ENCODE measurements at places on chromosomes 11 and 22.

DNA sequence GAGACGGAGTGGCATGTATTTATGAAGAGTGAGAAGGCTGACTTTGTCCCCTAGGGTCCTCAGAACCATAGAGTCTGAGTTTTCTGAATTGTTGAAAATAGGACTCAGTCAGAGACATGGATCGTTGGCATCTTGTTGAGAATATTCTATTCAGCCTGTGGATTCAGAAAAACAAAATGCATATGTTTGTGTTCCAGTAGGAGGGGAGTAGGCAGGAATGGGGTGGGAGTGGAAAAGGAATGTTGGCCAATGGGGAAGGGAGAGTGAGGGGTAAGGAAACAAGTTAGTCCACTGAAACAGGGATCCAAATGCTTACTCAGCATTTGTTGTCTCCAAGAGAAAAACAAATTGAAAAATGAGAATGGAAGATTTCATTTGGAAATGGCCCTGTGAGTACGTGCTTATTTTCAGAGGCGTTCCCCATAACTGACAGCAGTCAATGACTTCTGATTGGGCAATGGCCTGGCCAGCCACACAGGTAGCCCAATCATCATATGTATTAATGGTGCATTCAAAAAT, 14.7 kb downstream of the BARX2 start:
- no peak for DNase-seq

- DNase-seq = no peak
Measured at GRCh38 chr11:83349296-83349695, 63.1 kb upstream of the CCDC90B start.

GRCh38 chr11:16603890-16604793, 134.3 kb upstream of the C11orf58 start:
- peak; percentile 8 for DNase-seq

DNA sequence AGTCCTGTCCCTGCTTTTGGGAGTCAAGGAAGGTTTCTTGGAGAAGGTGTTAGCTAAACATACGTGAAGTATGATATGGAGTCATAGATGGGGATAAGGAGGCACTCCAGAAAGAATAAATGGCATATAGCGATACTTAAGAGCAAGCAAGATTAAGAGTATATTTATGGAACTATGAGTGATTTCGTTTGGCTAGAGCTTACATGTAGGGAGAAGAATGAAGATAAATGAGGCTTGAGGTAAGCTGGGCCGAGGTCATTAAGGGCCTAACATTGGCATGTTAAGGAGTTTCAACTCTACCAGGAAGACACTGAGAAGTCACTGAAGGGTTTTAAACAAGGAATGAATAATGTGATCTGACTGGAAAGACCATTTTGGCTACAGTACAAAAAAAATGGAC, 33.3 kb downstream of the EIF3M start:
- no peak for DNase-seq

- no peak for DNase-seq
Measured at GRCh38 chr11:728901-729491, 18.3 kb upstream of the TALDO1 start.

DNA sequence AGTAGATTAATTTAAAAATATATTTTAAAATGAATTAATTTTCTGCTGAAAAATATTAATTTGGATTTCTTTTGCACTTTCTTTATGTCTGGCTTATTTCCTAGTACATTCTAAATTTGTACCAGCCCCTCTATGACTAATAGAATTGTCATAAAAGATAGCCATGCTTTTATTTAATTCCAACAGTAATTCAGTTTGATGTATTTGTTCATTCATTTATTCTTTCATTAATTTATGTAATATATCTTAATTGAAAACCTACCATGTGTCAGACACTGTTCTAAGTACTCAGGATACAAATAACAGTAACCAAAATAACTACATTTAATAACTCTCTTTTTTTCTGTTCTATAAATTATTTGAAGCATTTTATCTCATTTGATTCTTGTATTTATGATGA, 264.0 kb upstream of the CCDC179 start:
- no peak for DNase-seq

DNA sequence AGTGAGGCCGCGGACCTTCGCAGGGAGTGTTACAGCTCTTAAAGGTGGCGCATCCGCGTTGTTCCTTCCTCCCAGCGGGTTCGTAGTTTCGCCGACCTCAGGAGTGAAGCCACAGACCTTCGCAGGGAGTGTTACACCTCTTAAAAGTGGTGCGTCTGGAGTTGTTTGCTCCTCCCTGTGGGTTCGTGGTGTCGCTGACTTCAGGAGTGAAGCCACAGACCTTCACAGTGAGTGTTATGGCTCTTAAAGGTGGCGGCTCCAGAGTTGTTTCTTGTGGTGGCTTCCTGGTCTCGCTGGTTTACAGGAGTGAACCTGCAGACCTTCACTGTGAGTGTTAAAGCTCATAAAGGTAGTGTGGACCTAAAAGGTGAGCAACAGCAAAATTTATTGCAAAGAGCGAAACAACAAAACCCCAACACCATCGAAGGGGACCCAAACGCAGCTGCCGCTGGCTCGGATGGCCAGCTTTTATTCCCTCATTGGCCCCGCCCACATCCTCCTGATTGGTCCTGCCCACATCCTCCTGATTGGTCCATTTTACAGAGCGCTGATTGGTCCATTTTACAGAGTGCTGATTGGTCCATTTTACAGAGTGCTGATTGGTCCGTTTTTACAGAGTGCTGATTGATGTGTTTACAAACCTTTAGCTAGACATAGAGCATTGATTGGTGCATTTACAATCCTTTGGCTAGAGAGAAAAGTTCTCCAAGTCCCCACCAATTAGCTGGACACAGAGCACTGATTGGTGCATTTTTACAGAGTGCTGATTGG, 1.2 kb upstream of the TMEM45B start:
- peak; percentile 85 for DNase-seq

- DNase-seq = no peak
Measured at GRCh38 chr11:79094616-79095015, 346.2 kb downstream of the TENM4 start.

DNA sequence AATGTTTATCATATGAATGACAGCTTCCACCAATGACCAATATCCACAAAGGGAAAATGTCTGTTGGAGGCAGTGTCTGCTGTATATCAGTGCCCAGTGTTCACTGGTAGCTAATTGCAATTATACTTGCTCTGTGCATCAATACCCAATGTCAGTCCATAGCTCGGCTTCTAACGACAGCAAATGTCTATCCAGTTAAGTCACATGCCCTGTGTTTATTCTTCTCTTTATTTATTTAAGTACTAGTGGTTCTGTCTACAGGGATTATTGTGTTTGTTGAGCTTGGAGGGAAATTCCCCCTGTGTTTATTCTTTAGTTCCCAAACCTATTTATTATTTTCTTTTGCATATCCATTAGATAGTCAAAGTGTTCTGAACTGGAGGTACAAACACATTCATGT, 18.6 kb downstream of the TSKU start:
- DNase-seq = no peak

GRCh38 chr22:31346255-31346732, at the start of gene PATZ1:
TSS of gene PATZ1 (minus strand) at chr22:31346346. CDS start at chr22:31345602, 744 bp downstream.
- peak; percentile 83 for DNase-seq

GRCh38 chr11:14242187-14242586, 116.8 kb downstream of the RRAS2 start:
- DNase-seq = no peak

- no peak for DNase-seq
Measured at GRCh38 chr22:28627791-28628190, 51.8 kb downstream of the TTC28 start.

GRCh38 chr11:2443881-2444820, at the start of gene TRPM5:
TSS of gene TRPM5 (minus strand) at chr11:2444514. CDS start at chr11:2423036, 21,478 bp downstream.
- peak; percentile 83 for DNase-seq

GRCh38 chr11:125968354-125968753, 22.5 kb downstream of the VSIG10L2 start:
- no peak for DNase-seq

DNA sequence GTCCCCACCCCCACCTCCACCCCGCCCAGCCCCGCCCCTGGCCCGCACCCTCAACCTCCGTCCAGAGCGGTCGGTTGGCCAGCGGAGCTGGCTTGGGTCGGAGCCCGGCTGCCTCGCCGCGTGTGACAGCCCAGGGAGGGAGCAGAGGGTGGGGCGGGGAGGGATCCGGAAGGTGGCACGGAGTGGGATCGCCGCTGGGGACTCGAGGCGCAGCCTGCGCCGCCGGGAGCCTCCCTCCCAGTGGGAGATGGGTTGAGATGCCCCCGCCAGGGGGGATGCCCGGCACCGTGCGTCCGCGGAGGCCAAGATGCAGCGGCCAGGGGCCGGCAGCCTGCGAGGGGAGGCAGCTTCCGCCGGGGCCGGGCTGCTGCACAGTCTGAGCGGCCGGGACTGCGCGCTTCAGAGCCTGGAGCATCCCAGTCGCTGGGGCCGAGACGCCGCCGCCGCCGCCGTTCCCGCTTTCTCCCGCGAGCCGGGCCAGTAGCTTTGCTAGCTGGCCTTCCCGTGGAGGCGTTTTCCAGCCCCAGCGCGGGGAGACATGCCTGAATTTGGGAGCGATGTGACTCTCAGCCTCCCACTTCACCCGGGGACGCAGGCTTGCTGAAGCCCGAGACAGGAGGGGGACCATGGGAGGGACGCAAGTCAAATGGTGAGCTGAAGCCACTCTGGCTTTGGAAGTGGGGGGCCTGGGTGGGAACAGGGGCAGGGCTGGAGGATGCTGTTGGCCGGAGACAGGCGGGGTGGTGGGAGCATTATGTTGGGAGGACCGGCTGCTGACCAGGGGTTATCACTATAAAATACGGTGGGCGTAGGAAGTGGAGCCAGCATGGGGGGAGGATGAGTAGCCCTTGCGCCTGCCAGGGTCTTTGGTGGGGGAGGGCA, 40.2 kb downstream of the DIXDC1 start:
- DNase-seq = peak; percentile 39

- DNase-seq = no peak
Measured at GRCh38 chr11:125358254-125358840, 137.7 kb downstream of the FEZ1 start.

DNA sequence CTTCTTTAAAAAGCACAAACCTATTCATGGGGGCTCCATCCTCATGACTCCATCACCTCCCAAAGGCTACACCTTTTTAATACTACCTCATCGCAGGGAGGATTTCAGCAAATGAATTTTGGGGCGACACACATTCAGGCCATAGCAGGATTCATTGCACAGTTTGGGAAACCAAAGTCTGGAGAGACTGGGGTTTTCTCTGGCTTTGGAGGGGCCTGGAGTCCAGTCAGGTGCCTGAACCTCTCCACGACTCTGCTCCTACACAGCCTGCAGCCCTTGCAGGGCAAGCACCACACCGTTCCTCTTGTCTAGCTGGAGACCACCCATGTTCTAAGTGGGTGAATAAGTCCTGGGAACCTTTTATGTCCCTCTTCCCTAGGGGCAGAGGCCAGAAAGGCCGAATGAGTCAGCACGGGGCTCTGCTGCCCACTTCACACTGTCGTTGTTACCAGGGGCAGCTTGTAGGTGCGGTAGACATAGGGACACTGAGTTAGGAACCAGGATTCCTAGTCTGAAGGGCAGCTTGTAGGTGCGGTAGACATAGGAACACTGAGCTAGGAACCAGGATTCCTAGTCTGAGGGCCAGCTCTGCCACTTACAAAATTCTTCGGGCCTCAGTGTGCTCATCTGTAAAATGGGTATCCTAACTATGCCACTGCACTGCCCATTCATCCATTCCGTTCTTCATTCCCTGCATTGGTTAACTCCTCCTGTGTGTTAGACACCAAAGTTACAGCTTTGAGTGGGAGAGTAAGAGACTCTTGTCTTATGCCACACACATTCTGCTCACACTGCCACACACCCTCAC, 251.7 kb upstream of the B3GAT1 start:
- DNase-seq = no peak

DNA sequence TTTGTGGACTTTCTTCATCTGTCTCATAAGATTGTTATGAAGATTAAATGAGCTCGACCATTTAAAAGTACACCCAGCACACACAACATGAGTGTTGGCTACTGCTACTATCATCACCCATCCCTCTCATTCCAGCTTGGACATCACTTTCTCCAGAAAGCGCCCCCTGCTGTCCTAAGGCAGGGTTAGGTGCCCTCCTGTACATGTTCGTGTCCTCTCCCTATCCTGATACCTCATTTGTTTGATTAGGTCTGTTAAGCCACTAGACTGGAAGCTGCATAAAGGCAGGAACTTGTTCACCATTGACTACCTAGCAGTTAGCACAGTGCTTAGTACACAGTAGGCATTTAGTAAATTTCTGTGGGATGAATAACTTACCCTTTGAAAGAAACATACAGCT, 85.5 kb downstream of the ENTHD1 start:
- peak; percentile 53 for DNase-seq

DNA sequence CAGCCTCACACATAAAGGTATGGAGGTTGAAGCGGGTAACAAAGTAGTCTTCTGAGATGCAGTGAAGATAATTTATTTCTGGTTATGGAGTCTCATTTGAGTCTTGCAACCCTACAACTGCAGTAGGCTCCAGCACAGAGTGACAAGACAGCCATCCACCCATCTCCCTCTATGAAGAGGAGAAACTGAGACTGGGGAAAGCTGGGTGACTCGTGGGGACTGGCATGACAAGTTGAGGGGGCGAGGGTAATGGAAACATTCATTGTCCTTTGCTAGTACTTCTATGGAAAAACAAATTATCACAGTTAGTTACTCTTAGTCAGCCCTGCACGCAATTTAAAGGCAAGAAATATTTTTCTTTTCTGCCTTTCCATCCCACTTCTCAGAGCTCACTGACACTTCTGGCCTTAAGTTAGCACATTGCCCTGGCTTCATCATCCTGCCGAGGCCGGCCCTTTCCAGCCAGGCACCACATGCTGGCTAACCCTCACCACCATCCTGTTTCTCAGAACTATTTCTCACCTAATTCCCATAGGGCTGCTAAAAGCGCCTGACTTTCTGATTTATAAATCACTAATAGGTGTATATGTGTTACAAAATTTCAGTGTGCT, 361.1 kb downstream of the ETS1 start:
- peak; percentile 71 for DNase-seq

DNA sequence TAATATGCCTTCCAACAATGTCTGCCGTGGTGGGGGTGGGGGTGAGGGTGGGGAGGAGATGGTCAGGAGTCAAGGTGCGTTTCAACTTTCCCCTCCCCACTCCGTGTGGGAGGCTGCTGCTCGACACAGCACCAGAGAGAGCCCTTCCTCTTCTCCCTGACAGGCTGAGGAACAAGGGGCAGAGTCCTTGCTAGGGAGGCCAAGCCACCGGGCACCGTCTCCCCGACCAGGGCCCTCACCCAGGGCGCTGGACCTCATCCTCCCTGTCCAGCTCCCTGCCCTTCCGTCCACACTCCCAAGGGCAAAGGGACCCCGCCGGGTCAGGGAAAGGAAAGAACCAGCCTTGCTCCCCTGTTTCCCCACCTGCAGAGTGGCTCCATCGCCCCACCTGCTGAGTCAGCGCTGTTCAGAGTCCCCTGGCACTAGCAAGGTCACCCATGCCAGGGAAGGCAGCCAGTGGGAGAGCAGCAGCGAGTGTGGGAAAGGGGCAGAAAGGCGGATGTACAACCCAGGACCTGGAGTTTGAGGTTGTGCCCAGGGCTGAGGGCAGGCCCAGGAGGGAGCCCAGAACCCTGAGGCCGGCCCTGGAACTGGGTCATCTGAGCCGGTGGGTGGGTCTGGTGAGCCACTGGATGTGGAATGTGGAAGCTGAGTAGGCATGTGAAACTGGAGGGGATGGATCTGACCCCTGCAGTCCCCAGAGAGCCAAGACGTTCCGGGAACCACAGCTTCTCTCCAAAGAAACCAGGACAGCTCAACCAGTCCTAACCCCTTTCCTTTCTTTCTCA, 47.2 kb downstream of the BUD13 start:
- DNase-seq = no peak

- no peak for DNase-seq
Measured at GRCh38 chr11:111329306-111330204, 31.2 kb downstream of the POU2AF3 start.

Data from stimulated activated CD4-positive, alpha-beta T cell treated with anti-CD3 and anti-CD28 coated beads, Interleukin-15, amount 100 ng/mL, for 24 hours (primary cell).